ENCODE measurements at places on chromosomes 12 and 14. TPM values are rescaled to one million over a fixed set of nuclear protein-coding genes. Genes with fewer than 3 reads are reported as not detected.

GRCh38 chr12:40312982-40313576 lies 88.3 kb downstream of the LRRK2 start:
- no peak for DNase-seq

DNA sequence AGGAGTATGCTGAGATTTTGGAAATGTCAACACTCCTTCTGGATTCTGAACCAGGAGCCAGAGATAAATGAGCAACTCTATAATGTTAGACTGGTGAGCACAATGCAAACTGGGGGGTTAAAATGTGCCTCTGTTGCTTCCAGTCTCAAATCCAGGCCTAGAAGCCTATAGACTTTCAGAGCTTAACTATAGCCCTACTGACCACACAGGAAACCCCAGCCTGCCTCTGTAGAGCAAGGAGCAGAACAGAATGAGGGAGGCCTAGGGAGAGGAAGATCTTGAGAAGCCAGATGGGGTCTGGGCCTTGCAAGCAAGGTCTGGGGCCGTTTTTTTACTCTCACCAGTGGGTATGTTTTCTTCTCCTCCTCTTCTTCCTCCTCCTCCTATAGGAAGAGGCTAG lies 225.4 kb upstream of the KITLG start:
- DNase-seq = no peak

SMOC1 gene
- 5.9 TPM for total RNA-seq

GRCh38 chr12:25573346-25573745 lies 20.3 kb upstream of the LMNTD1 start:
- no peak for DNase-seq

DNA sequence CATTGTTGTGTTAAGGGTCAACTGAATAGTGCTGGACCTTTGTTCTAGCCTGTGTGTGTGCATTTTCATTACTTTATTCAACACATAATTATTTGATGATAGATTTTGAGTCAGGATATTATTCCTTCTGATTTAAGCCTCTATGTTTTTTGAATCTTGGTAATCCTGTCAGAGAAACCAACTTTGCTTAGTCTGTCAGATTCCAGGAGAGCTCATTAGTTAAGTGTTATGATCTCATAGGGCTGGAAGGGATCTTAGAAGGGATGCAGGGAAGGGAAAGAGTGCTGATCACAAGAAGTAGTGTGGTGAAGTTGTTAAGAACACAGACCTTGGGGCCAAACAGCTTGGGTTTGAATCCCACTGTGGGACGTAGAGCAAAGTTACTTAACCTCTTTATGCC lies 52.9 kb downstream of the SCN8A start:
- no peak for DNase-seq

- DNase-seq = no peak
Measured at GRCh38 chr12:10614056-10614370, 604 bp upstream of the MAGOHB start.

DNA sequence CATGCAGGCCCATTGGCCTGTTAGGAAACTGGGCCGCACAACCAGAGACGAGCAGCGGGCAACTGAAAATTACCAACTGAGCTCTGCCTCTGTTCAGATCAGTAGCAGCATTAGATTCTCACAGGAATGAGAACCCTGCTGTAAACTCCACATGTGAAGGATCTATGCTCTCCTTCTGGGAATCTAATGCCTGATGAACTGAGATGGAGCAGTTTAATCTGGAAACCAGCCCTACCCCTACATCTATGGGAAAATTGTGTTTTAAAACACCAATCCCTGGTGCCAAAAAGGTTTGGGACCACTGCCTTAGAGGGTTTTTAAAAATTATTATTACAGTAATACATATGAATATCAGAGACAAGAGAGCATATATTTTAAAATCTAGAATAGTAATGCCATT lies 1144.5 kb downstream of the FSCB start:
- no peak for DNase-seq

HSP90B1 gene
- 358 TPM for total RNA-seq

- DNase-seq = no peak
Measured at GRCh38 chr12:49389387-49389703, 22.1 kb downstream of the SPATS2 start.

IGFBP6 gene
- 27.7 TPM for total RNA-seq

- DNase-seq = no peak
Measured at GRCh38 chr12:94460616-94460959, 921 bp upstream of the CEP83 start.

DNA sequence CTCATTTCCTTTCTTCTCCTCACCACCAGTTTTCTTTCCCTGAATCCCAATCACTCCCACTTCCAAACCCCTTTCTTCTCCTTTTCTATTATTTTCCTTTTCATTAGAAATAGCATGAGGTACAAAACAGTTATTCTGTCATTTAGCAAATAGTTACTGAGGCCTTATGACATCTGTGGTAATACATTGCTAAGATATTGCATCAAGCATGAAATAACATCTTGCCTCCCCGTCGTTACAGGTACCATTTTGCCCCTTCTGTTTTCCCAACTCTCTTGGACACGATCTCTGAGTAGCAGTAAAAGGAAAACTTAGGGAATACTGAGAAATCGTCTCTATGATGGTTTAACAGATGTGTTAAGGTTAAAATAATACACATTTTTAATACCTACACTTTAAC lies 175.8 kb upstream of the SOX5 start:
- no peak for DNase-seq

GRCh38 chr12:40911676-40912075 lies 219.4 kb downstream of the CNTN1 start:
- no peak for DNase-seq

- DNase-seq = peak; percentile 68
Measured at GRCh38 chr12:1474041-1474573, 120.3 kb downstream of the FBXL14 start.

DNA sequence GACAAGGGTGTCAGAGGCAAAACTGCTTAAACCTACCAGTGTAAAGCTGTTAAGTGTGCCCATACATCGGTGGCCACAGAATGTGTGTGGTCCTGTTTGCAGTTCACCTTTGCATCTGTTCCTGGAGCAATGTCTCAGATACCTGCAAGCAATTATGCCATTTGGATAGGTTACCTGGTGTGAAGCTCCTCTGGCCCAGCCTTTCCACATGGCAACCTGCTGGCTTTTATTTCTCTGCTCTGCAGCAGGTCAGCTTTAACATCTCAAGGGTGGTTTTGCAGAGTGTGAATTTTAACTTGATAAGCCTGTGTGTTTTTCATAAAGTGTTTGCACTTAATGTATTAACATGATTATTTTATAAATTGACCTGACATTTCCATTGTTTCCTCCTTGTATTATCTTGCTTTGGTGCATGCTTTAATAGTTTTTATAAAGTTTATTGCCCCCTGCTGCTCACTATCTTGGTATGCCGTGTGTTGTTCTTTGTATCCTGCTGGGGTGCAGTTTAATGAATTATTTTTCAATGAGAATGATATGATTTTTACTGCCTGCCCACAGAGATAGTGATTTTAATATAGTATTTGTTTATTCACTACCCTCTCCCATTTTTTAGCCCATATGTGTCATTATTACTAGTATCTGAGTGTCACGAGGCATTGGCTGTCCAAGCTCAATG lies 403.8 kb downstream of the NPAS3 start:
- no peak for DNase-seq

DNA sequence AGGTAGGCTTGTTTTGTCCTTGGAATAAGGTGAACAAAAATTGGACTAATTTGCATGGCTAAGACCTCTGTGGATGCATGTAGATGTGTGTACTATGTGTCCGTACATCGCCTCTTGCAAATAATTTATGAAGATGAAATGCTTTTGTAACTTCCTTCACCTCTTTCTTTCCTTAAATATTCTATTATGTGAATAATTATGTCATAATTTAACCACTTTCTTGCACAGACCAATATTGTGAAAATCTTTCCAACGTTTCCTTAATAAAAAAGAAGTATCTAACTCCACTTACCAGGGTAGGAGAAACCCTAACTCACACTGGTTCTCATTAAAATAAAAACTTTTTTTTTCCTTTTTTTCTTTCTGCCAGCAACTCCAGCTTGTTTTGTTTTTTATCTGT lies 4.0 kb downstream of the NANOG start:
- no peak for DNase-seq

DNA sequence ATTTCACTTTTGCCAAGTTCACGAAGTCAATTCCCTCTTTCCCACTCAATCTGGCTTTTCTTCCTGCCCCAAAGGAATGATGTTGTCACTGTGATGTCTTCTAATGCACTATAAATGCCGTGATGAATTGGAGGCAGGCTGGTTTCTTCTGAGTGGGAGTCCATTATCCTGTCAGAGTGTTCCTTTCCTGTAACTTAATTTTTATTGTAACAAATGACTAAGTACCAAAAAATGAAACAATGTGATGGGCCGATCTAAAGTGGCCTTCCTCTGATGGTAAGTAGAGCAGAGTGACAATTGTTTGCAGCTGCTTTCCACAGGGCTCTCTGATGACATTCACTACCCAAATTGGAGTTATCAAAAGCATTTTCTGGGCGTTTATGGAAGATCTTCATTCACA lies 22.2 kb downstream of the TMEM30B start:
- DNase-seq = no peak

- DNase-seq = no peak
Measured at GRCh38 chr12:15527201-15528080, 205.1 kb downstream of the PTPRO start.

DNA sequence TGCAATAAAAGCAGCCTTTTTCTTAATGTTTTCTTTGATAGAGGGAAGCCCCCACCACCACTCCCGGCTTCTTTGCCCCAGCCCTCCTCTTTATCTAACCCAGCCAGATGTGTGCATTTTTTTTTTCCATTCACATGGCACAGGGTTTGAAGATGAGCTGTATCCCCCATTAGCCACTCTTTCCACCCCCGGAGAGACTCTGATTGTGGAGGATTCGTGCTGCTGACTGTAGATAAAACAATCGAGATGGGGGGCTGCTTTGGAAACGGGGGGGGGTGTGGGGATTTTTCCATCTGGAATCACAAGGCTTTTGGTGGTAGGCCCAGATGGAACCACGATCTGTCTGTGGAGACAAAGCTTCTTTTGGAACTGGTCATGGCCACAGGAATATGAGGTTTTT lies 46.2 kb upstream of the VASH1 start:
- no peak for DNase-seq

GRCh38 chr14:72024043-72024407 lies 91.8 kb downstream of the RGS6 start:
- no peak for DNase-seq

DNA sequence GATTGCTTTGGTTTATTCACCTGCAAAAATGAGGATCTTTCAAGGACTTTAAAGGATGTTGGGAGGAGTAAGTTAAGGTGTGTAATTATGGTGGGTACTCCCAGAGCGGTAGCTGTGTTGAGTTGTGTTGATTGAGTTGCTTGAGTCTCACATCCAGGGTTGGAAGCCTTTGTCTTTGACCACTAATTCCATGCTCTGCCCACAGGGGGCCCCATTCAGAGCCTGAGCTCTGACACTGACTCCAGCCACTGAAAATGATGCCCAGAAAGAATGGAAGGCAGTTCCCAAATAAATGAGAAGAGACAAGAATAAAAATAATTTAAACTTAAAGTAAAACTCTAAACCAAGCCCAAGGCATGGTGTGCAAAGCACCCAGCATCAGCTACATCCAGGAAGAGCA lies 237.4 kb upstream of the PWP1 start:
- no peak for DNase-seq

- DNase-seq = no peak
Measured at GRCh38 chr14:96383445-96383844, 8.5 kb upstream of the AK7 start.

DNA sequence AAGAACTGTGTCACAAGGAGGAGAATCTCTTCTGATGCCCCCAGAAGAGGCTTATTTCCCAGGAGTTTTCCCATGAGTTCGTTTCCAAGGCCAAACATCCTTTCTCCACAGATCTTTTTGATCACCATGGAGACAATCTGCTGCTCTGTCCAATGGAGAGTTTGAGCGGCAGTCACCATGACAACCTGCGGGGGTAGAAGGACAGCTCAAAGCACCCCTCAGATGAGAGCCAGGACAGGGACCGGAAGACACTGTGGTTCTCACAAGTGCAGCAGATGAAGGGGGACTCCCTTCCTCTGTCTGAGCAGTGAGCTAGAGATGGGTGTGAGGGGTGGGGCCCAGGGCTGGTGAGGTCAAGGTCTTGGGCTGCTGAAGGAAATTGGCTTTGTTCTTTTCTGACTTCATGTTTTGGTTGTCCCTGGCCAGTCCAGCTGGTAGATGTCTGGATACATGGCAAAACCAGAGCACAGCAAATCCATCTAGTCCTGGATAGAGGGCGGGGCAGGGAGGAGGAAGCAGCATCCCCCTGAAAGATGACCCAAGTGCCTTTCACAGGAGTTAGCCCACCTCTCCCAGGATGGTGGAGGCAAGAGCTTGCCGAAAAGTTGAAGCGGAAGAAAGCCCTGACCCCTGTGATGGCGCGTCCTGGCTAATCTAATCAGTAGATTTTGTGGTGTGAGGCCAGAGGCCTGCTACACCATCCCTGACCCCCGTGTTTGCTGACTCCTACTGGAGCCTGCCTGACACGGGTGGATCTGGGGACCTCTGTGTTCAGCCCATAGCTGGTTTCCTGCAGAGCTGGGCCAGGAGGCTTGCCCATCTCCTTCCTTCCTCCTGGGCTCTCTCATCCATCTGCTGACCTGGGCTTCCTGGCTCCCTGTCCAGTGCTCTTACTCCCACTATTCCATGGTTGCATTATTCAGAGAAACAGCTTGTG lies 24.4 kb downstream of the DHRS2 start:
- no peak for DNase-seq

Data from skin of body (tissue), 3 donors.